Activated naive CD4-positive, alpha-beta T cell treated with anti-CD3 and anti-CD28 coated beads, Interleukin-2, amount 50 U/mL, for 72 hours (primary cell): ENCODE measurements at places on chromosomes 4 and X. TPM values are rescaled to one million over a fixed set of nuclear protein-coding genes. Genes with fewer than 3 reads are reported as not detected.

GRCh38 chrX:48789366-48790220 is 3.2 kb downstream of the GATA1 start:
- DNase-seq, result no peak

- DNase-seq, result no peak
Measured at GRCh38 chrX:140091125-140091886, 126.0 kb upstream of the CXorf66 start.

GRCh38 chr4:80803337-80803736 is 227.2 kb upstream of the BMP3 start:
- no peak for DNase-seq

- no peak for DNase-seq
Measured at GRCh38 chr4:142285222-142285583, 560.9 kb downstream of the INPP4B start.

GRCh38 chr4:53490965-53491622 is 100.2 kb downstream of the LNX1 start:
- DNase-seq, result no peak

DNA sequence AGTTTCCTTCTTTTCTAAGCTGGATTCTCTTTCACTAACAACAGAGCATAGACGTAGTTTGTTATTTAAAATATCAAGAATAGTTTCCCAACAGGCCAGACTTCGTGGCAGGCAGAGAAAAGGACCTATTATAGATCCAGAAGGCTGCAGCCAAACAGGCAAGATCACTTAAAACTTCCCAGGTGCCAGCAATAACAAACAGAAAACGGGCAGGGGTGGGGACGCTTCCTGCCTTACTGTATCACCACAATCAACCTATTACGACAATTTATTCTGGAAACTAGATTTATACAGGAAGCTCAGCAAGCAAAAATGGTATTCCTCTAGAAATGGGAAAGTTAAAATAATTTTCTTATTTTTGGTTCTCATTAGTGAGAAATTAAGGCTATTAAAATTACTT is 22.1 kb downstream of the RWDD4 start:
- DNase-seq, result no peak

- DNase-seq, result no peak
Measured at GRCh38 chr4:137635601-137636000, 103.3 kb upstream of the PCDH18 start.

DNA sequence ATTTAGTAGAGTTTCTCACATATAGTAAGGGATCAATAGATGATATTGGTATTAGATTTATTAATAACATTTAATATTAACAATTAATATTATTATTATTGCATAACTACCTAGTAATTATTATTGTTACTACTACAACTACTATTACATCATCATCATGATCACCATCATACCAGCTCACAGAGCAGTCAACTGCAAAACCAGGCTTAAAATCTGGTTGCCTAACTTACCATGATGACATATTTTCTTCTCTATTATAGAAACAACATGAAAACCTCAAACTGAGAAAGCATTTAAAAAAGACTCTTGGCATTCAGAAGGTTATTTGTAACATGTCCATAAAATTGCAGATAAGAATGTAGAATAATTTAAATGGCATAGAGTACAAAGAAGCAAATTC is 247.0 kb upstream of the TTC29 start:
- no peak for DNase-seq

GRCh38 chr4:94721310-94721709 is 36.4 kb upstream of the BMPR1B start:
- no peak for DNase-seq

- DNase-seq, result no peak
Measured at GRCh38 chr4:2809610-2810180, 16.8 kb downstream of the SH3BP2 start.

DNA sequence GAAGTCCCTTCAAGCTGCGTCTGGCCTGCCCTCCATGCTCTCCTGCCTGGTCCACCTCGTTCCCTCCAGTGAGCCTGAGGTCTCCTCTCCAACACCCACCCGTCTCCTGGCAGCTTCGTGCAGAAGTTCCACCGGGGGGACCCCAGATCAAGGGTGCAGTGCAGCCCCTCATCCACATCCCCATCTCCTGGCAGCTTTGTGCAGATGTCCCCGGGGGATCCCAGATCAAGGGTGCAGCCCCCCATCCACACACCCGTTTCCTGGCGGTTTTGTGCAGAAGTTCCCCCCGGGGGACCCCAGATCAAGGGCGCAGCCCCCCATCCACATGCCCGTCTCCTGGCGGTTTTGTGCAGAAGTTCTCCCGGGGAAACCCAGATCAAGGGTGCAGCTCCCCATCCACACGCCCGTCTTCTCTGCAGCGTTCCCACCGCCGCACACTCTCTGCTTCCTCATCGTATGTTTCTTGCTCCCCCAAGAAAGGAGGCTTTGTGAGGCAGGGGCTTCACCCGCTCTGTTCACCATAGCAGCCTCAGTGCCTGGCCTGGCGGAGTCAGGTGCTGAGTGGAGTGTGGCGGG is 35.7 kb downstream of the PIGG start:
- DNase-seq, result no peak

- DNase-seq, result no peak
Measured at GRCh38 chr4:45467157-45467556, 656.7 kb downstream of the GABRG1 start.

DNA sequence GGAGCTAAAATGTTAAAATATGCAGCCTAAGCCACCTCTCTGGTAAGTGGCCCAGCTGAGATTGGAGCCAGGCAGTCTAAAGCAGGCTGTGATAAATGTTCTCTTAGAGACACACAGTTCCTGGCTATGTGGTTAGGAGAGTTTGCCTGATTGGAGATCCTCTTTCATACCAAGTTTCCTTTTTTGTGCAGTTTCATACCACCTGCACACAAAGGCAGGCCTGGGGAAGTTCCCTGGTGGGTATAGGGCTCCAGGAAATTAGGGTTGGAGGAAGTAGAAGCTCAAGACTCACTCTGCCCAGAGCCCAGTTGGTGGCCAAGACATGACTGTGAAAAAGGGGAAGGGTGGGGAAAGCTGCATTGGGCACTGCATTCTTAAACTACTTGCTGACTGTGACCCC is 16.9 kb downstream of the CYBB start:
- no peak for DNase-seq

DNA sequence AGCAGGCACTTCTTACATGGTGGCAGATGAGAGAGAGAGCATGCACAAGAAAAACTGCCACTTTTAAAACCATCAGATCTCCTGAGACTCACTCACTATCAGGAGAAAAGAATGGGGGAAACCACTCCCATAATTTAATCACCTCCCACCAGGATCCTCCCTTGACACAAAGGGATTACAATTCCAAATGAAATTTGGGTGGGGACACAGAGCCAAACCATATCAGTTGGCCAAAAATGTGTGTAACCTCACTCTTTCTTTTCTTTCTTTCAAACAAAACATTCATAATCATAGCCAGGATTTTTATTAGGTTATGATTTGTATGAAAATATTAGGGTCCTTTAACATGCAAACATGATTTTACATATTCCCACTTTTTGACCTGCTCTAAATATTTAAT is 222.1 kb downstream of the PCDH18 start:
- no peak for DNase-seq

DNA sequence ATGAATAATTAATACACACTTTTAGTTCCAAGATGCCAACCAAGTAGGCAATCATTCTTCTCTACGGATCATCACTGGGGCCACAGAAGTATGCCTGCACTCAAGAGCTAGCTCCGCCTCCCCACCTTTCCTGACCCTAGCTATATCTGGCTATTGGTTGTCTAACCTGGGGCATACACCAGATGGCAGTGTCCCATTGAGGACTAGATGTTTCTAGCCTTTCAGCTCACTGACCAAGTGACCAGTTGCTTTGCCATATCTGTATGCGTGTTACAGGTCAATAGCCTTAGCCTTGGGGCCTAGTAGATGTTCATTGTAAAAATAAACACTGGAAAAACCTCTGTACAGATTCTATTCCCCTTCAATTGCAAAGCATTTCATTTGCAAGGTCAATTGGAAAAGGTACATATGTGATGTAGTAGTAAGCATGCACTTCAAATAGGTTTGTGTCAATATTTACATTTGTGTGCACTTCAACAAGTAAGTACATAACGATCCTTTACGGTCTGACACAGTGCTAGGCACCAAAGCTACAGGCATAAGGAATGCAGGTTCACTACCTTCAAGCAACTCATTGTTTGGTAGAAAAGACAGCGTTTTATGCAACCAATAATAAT is 521.7 kb downstream of the PPARGC1A start:
- no peak for DNase-seq

Gene TMPRSS11A
- total RNA-seq, result not detected

Gene SUPT20HL1
- 0.21 TPM for total RNA-seq

Gene INPP4B
- total RNA-seq, result 63.9 TPM

Gene JAKMIP1
- 7.4 TPM for total RNA-seq

Gene ODAM
- total RNA-seq, result not detected

Gene FBXW7
- total RNA-seq, result 34.7 TPM

Gene ATP1B4
- total RNA-seq, result not detected

Gene TMEM271
- total RNA-seq, result not detected

Gene KLF8
- total RNA-seq, result 1.3 TPM

Gene RPA4
- total RNA-seq, result 0.39 TPM

Gene CT45A1
- not detected for total RNA-seq
